ENCODE measurements at places on chromosomes 2 and 18.
A peak's percentile ranks its signal among the peaks of the same experiment; 100 is the strongest.

- DNase-seq: no peak
- H3K27me3 ChIP-seq: no peaks in the 10 kb centered on the region
- H3K4me1 ChIP-seq: peaks cover 12% of the 10 kb centered on the region
- no peak overlapping the region for H3K27ac ChIP-seq
Observed at GRCh38 chr2:239460780-239461179, 60.0 kb upstream of the HDAC4 start.

GRCh38 chr2:36462311-36462935 lies 106.8 kb downstream of the CRIM1 start:
- peaks cover 11% of the 10 kb centered on the region for H3K4me1 ChIP-seq
- peak overlapping the region; percentile 24 for H3K27ac ChIP-seq
- no peaks in the 10 kb centered on the region for H3K36me3 ChIP-seq
- no peak overlapping the region for H3K4me3 ChIP-seq
- H3K27me3 ChIP-seq: no peaks in the 10 kb centered on the region

DNA sequence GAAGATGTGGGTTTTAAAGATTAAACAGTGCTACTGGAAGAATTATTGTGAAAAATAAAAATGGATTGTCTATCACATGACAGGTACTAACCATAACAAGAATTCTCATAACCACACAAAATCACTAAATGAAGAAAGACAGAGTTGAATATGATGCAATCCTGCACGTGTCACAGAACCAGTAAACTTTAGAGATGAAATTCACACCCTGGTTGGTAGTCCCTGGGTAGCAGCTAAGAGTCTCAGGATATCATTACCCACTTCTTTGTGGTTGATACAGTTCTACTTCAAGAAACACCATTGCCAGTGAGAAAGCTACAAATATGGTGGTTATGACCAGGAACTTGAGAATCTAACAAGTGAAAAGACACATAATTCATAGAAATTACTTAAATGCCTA lies 450.2 kb downstream of the ERBB4 start:
- no peak overlapping the region for H3K4me3 ChIP-seq
- no peaks in the 10 kb centered on the region for H3K4me1 ChIP-seq
- DNase-seq: no peak
- no peaks in the 10 kb centered on the region for H3K27me3 ChIP-seq
- no peaks in the 10 kb centered on the region for H3K36me3 ChIP-seq

DNA sequence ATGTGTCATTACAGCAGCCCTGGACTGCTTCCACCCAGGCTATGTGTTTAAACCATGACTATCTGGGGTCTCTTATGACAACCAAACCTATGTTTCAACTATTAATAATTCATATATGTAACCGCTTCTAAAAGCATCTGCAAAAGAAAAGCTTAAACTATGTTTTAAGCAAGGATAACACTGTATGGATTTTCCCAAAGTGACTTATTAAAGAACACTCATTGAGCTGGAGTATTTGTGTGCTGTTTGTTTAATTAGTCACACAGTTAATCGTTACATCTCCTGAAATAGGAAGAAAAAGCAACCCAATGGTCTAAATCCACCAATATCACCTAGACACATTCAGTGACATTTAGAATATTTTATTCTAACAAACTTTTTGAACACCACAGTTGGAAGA lies 51.3 kb downstream of the TMEM163 start:
- no peak for DNase-seq
- H3K4me1 ChIP-seq: no peaks in the 10 kb centered on the region
- H3K4me3 ChIP-seq: no peak overlapping the region
- H3K27ac ChIP-seq: no peak overlapping the region

DNA sequence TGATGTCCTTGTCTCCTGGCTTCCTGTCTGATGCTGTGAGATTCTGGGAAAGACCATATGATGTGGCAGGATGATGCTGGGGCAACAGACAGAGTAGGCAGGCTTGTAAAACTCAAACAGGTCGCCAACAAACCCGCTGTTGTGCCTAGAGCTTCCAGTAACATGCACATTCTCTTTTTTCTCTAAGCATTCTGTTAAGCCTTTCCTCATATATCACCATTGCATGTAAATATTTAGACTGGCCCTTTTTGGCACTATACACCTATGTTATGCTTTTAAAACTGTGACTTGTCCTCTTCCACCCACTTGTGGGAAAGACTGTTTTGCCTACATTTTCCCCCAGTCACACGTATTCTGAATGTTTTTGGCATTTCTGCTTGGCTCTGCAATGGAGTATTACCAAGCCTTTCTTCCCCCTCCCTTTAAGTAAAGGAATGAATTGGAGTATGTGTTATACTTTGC lies 250.4 kb upstream of the TANK start:
- peak overlapping the region; percentile 21 for H3K27ac ChIP-seq
- no peak for DNase-seq
- H3K36me3 ChIP-seq: no peaks in the 10 kb centered on the region
- peaks cover 18% of the 10 kb centered on the region for H3K4me1 ChIP-seq

- H3K4me1 ChIP-seq: no peaks in the 10 kb centered on the region
- H3K4me3 ChIP-seq: no peak overlapping the region
- H3K27ac ChIP-seq: no peak overlapping the region
- DNase-seq: no peak
Observed at GRCh38 chr2:156562124-156562523, 125.9 kb downstream of the GPD2 start.

DNA sequence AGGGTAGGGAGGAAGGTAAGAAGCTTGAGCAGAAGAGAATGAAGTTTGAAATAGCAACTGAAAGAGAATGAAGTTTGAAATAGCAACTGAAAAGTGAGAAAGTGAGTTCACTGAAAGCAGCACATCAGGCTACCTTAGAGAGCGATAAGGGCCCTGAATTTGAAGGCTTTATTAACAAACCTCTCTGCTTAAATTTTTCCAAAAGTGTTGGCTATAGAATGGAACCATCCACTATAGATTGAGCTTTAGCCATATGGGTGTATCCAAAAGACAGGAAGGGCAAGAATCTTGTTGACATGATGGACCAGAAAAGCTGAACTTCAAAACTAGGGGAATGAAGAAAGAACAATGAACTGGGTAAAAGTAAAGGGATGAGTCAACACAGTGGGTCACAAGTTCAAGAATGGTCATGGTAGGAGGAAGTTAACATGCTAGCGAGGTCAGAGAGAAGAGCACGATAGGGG lies 122.5 kb downstream of the ASXL3 start:
- no peak overlapping the region for H3K4me3 ChIP-seq
- H3K4me1 ChIP-seq: no peaks in the 10 kb centered on the region
- H3K27ac ChIP-seq: no peak overlapping the region
- no peaks in the 10 kb centered on the region for H3K36me3 ChIP-seq
- H3K27me3 ChIP-seq: no peaks in the 10 kb centered on the region

DNA sequence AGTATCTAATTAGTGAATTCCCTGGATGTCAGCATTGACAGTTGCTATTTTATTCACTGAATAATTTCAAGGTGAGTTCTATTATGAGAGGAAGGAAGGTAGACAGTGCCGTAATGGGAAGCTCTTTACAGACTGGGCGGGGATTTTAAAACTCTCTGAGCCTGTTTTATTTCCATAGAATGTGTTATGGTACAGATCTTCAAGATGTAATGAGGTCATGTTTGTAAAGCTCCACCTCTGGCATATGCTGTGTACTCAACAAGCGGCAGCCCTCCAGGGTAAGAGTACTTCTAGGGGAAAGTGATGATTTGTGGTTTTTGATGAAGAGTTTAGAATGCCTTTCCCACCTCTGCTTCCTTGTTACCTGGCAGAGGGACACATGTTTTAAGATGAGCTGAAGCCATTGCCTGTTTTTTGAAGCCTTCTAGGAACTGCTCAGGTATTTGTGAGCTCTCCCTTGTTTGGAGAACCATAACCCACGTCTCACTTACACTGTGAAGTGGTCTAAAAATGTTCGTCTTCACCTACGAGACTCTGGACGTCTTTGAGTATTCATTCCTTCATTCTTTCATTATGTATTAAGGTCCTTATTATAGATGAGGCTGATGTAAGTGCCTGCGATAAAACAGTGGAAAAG lies 251.2 kb downstream of the PTGR3 start:
- no peaks in the 10 kb centered on the region for H3K36me3 ChIP-seq
- no peak overlapping the region for H3K27ac ChIP-seq
- H3K27me3 ChIP-seq: no peaks in the 10 kb centered on the region
- no peak for DNase-seq
- H3K4me3 ChIP-seq: no peak overlapping the region

DNA sequence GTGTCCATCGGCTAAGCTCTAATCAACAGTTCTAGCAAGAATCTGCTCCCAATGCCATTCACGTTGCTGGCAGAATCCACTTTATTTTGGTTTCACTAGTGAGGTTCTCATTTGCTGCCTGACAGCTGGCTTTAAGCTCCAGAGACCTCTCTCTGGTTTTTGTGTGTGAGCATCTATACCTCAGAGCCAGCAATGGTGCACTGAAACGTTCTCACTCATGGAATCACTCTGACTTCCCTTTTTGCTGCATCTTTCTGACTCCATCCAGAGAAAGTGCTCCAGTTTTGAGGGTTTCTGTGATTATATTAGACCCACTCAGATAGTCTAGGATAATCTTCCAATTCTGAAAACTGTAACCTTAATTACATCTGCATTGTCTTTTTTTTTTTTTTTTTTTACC lies 596.6 kb downstream of the RNF144A start:
- H3K4me3 ChIP-seq: no peak overlapping the region
- H3K36me3 ChIP-seq: no peaks in the 10 kb centered on the region
- DNase-seq: no peak
- H3K4me1 ChIP-seq: no peaks in the 10 kb centered on the region
- H3K27me3 ChIP-seq: peaks cover 4% of the 10 kb centered on the region

- H3K27ac ChIP-seq: no peak overlapping the region
- no peak overlapping the region for H3K4me3 ChIP-seq
- no peaks in the 10 kb centered on the region for H3K4me1 ChIP-seq
- DNase-seq: no peak
- no peaks in the 10 kb centered on the region for H3K27me3 ChIP-seq
Observed at GRCh38 chr2:67311536-67311935, 85.6 kb upstream of the ETAA1 start.

- no peak overlapping the region for H3K4me3 ChIP-seq
- no peak overlapping the region for H3K27ac ChIP-seq
- no peaks in the 10 kb centered on the region for H3K27me3 ChIP-seq
- no peaks in the 10 kb centered on the region for H3K36me3 ChIP-seq
- no peak for DNase-seq
- no peaks in the 10 kb centered on the region for H3K4me1 ChIP-seq
Observed at GRCh38 chr18:63994783-63995399, 25.0 kb downstream of the SERPINB8 start.

DNA sequence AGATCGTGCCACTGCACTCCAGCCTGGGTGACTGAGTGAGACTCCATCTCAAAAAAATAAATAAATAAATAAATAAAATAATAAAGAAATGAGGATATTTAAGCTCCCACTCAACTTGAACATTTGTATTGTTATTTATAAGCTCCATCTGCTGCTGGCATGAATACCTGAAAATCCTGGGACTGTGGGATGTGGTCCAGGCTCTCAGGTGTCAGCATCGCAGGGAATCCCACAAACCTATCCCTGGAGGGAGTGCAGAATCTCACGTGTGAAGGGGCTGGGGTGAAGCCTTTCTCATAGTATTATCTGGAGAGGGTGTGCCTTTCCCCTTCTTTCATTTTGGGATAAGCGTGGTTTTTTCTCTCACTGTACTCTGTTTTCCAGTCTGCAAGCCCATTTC lies 47.4 kb upstream of the POLE4 start:
- H3K36me3 ChIP-seq: no peaks in the 10 kb centered on the region
- H3K4me1 ChIP-seq: no peaks in the 10 kb centered on the region
- H3K27ac ChIP-seq: no peak overlapping the region
- DNase-seq: no peak
- H3K27me3 ChIP-seq: no peaks in the 10 kb centered on the region

- no peak overlapping the region for H3K27ac ChIP-seq
- H3K4me3 ChIP-seq: no peak overlapping the region
- H3K36me3 ChIP-seq: no peaks in the 10 kb centered on the region
- no peak for DNase-seq
- H3K4me1 ChIP-seq: peaks cover 8% of the 10 kb centered on the region
Observed at GRCh38 chr18:31250902-31251301, 67.1 kb upstream of the DSG1 start.

DNA sequence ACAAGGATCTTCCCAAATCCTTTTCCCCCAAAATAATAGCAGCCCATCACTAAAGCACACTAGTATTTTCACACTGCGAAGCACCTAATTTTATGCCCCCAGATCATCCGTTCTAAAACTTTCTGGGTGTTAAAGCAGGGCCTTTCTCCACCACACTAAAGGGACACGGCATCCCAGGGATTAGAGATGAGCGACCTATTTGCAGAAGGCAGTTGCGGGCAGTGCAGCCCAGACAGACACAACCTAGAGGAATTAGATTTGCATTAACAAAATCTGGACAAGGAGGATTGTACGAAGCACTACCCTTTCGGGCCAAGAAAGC lies 402 bp downstream of the OSGEPL1 start:
- H3K27ac ChIP-seq: peak overlapping the region; percentile 72
- H3K27me3 ChIP-seq: no peaks in the 10 kb centered on the region
- H3K36me3 ChIP-seq: no peaks in the 10 kb centered on the region
- DNase-seq: no peak

GRCh38 chr2:215436705-215437565 lies 1.1 kb upstream of the FN1 start:
- H3K27me3 ChIP-seq: no peaks in the 10 kb centered on the region
- peaks cover 11% of the 10 kb centered on the region for H3K36me3 ChIP-seq
- H3K27ac ChIP-seq: peak overlapping the region; percentile 99
- peaks cover 40% of the 10 kb centered on the region for H3K4me1 ChIP-seq

GRCh38 chr2:120767486-120768005 lies 31.9 kb downstream of the GLI2 start:
- H3K36me3 ChIP-seq: no peaks in the 10 kb centered on the region
- no peak overlapping the region for H3K27ac ChIP-seq
- H3K27me3 ChIP-seq: no peaks in the 10 kb centered on the region
- no peak for DNase-seq
- H3K4me3 ChIP-seq: no peak overlapping the region

DNA sequence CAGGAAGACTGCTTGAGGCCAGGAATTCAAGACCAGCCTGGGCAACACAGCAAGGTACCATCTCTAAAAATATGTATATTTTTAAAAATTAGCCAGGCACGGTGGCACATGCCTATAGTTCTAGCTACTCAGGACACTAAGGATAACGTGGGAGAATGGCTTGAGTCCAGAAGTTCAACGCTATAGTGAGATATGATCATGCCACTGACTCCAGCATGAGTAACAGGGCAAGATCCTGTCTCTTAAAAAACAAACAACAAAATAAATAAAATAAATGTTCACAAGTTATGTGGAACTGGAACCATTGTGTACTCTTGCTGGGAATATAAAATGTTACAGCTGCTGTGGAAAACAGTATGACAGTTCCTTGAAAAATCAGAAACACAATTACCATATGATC lies 47.2 kb downstream of the USP34 start:
- H3K4me1 ChIP-seq: peaks cover 25% of the 10 kb centered on the region
- H3K27me3 ChIP-seq: no peaks in the 10 kb centered on the region
- H3K36me3 ChIP-seq: no peaks in the 10 kb centered on the region
- H3K27ac ChIP-seq: no peak overlapping the region

DNA sequence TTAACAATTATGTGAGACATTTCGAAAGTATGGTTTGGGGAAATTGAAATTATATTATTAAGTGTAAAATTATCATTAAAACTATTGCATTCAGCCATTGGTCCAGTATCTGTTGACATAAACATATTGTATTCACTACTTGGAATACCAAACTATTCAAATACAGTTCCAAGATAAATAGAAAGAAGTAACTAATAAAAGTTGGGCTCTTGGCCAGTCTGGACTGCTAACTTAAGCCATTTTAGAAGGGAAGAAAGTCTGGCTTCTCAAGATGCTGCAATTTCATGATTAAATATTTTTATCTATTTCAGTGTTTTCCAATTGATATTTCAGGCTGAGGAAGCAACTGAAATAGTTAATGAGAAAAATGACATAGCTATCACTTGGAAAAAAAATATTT lies 109.8 kb upstream of the CHRNA1 start:
- H3K4me1 ChIP-seq: peaks cover 9% of the 10 kb centered on the region
- no peaks in the 10 kb centered on the region for H3K36me3 ChIP-seq
- H3K27ac ChIP-seq: no peak overlapping the region
- no peak overlapping the region for H3K4me3 ChIP-seq
